ENCODE measurements at places on chromosomes 5 and 9. TPM values are rescaled to one million over a fixed set of nuclear protein-coding genes. Genes with fewer than 3 reads are reported as not detected.

Gene GFI1B
- not detected for total RNA-seq

Gene CCL27
- total RNA-seq = 0.59 TPM

Gene XPA
- 3.9 TPM for total RNA-seq

Gene TRMO
- 9.5 TPM for total RNA-seq

Gene THBS4
- 0.30 TPM for total RNA-seq

Gene RLN2
- total RNA-seq = not detected

Gene IRX4
- total RNA-seq = not detected

Gene DMRT3
- total RNA-seq = not detected

Gene ITK
- not detected for total RNA-seq

Gene TICAM2
- total RNA-seq = 5.0 TPM

Gene SYK
- total RNA-seq = not detected

Gene PRRX2
- total RNA-seq = 0.59 TPM

Gene MEIKIN
- not detected for total RNA-seq

Gene BARHL1
- not detected for total RNA-seq

Gene PCDHGB7
- total RNA-seq = 8.3 TPM

Gene AQP7
- not detected for total RNA-seq

Gene OR13J1
- total RNA-seq = not detected

Gene MLANA
- total RNA-seq = 0.05 TPM

Gene SAPCD2
- 5.7 TPM for total RNA-seq

Gene LECT2
- not detected for total RNA-seq

Gene FYB1
- total RNA-seq = not detected

Gene LARP1
- 64.7 TPM for total RNA-seq

Gene PCDHB8
- 0.89 TPM for total RNA-seq

Gene CCL21
- total RNA-seq = not detected

Gene IL5
- total RNA-seq = not detected

Gene EDIL3
- total RNA-seq = 182 TPM

Gene PCDHA2
- 0.05 TPM for total RNA-seq

Gene ADAMTSL1
- 531 TPM for total RNA-seq

Gene DDX4
- not detected for total RNA-seq

Gene NPM1
- 1,194 TPM for total RNA-seq

Gene ANKRD18B
- total RNA-seq = 35.6 TPM

Gene FAM221B
- total RNA-seq = not detected
